Renal cortex interstitium (tissue), 15 donors: ENCODE measurements at places on chromosomes 16 and 17. TPM values are rescaled to one million over a fixed set of nuclear protein-coding genes. Genes with fewer than 3 reads are reported as not detected.

DNA sequence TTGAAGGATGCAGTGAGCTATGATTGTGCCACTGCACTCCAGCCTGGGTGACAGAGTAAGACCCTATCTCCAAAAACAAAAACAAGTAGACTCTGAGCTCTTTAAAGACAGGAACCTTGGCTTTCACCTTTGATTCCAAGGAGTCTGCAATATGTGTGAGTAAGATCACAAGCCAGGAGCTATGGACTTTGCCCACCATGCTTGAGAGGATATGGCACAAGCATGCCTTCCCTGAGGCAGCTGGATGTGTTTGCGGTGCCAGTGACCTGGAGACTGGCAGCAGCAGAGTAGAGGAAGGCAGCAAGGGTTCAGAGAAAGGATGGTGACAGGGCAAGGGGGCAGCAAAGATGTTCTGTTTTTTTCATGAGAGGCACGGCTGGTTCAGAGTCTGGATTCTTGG lies 14.5 kb upstream of the PRKCA start:
- no peak for DNase-seq

DNA sequence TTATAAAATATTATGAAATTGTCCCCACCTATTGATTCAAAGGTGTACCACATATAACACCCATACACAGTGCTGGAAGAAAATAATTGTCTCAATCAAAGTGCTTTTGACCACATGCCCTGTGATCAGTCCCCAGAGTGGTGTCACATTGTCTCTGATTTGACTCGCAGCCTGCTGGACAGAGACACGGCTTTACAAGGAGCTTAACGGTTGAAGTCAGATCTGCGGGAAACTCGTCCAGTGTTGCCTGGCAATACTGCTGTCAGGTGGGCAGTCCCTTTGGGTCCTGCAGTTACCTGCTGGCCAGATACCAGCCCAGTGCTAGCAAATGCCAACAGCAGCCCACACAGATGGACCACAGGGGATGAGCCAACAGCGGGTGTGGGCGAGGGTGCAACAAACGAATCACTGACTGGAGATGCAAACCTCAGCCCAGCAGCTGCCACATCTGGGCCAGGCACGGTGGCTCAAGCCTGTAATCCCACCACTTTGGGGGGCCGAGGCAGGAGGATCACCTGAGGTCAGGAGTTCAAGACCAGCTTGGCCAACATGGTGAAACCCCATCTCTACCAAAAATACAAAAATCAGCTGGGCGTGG lies 26.2 kb upstream of the SSTR2 start:
- DNase-seq: no peak

GRCh38 chr16:2719328-2720063 lies 528 bp downstream of the PRSS27 start:
- DNase-seq: no peak

DNA sequence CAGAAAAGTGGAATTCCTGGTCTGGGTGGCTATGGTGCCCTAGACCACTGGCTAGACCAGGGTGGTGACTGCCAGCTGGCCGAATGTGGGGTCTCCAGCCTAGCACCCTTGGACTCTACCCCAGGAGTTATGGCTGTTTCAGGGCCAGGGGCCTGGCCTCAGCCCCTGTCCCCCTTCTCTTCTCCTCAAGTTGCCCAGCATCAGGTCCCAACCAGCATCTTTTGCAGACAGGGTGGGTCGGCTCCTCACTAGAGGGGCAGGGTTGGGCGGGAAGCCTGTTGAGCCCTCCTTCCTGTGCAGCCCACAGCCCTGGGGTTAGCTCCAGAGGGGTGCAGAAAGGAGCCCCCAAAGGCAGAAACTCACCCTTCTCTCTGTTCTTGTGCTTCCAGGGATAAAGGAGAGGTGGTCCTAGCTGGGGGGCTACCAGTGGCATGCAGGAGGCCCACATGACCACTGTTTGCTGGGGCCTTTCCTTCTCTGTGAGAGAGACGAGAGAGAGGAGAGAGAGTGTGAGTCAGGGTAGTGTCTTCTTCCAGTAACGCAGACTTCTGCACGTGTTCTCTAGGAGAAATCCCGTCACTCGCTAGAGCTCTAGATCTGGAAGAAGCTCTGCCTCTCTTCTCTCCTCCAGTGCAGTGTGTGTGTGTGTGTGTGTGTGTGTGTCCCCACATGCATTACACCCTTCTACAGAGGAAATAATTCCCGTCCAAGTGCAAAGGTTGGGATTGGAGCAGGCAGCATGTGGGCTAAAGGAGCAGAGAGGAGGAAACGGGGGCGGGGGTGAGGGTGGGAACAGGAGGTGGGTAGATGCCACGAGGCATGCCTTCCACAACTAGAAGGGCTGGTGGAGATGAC lies 209.4 kb downstream of the SEC14L1 start:
- DNase-seq: no peak

- no peak for DNase-seq
Observed at GRCh38 chr16:22633280-22633679, 122.6 kb downstream of the NPIPB5 start.

GRCh38 chr16:77840673-77841501 lies 52.5 kb downstream of the VAT1L start:
- DNase-seq: no peak

- DNase-seq: no peak
Observed at GRCh38 chr17:49977463-49978389, 8.7 kb downstream of the DLX4 start.

GRCh38 chr17:29726715-29727252 lies 104.1 kb upstream of the CORO6 start:
- no peak for DNase-seq

DNA sequence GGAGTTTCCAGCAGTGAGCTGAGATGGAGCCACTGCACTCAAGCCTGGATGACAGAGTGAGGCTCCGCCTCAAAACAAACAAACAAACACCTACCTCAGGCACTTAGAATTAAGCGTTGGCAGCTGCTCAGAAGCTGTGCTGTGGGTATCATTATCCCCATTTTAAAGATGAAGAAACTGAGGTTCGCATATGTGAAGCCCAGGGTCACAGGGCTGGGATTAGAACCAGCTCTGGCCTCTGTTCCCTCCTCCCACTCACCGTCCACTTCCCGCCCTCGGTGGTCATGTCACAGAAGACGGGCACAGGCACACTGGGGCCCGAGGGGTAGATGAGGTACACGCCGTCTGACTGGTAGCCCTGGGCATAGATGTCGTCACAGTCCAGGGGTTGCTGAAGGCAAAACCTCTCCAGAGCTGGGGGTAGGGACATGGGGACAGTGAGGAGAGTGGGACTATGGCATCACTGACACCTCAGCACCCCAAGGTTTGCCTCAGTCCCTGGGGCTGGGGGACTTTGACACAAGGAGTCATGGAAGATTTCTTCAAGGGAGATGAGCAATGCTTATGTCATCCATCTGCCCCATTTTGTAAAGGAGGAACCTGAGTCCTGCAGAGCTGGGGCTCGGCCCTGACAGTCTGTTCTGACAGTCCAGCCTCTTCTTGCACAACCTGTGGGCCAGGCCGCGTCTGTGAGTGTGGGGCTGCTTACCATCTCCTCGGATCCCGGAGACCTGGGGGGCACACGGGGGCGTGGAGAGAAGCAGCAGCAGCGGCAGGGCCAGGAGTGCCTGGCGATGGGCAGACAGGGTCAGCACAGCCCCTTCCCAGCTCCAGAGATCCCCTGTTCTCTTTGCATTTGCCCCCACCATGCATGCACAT lies 700 bp downstream of the MFAP4 start:
- DNase-seq: no peak

DNA sequence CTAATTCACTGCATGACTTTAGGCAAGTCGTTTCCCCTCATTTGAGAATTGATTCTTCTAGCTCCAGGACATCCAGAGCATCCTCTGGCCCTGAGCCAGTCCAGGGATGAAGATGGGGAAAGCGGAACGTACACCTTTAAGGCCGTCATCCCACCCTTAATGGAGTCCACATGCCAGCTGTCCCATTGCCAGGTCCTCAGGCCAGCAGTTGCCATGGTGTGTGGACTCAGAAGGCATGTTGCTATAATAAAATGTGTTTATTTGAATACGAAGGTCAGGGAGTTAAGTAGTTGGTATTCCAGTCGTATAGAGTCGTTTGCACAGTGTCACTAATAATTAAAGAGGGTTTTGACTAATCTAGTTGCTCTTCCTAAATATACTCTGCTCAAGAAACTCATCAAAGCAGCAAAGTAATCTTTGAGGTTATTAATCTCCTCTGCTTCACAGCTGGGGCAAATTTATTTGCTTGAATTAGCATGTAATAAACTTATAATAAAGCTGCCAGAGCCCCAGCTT lies 30.4 kb downstream of the CCDC182 start:
- DNase-seq: no peak

DNA sequence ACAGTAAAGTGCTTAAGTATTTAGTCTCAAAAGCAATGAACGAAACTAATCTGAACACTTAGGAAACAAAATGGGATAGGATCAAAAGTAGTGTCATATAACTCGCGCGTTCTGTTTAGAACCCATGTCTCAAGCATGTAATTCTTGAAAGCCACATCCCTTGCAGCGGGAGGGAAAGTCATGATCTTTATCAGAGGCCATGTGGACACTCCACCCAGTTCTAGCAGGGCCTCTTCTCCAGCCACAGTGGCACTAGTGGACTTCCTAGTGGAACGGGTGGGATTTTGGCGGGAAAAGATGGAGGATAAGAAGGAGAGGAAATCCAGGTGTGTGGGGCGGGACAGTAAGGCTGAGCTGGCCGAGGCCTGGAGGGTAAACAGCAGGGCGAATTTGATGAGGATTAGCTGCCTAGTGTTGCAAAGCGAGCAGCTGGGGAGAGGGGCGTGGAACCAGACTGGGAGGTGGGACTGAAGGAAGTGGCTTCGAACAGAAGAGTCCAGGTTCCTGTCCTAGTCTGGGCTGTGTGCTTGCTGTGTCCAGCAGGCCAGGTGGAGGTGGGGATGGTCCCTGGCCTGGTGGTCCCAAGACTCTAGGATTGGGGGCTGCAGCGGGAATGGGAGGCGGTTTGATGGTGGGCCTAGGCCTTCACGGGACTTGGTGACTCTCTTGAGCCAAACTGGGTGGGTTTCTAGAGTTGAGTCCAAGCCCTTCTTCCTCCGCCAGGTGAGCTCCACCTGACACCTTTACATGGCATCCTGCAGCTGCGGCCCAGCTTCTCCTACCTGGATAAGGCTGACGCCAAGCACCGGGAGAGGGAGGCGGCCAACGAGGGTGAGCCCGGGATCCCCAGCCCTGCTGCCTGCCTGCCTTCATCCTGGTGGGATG lies 15.9 kb downstream of the POLR3E start:
- DNase-seq: no peak

DNA sequence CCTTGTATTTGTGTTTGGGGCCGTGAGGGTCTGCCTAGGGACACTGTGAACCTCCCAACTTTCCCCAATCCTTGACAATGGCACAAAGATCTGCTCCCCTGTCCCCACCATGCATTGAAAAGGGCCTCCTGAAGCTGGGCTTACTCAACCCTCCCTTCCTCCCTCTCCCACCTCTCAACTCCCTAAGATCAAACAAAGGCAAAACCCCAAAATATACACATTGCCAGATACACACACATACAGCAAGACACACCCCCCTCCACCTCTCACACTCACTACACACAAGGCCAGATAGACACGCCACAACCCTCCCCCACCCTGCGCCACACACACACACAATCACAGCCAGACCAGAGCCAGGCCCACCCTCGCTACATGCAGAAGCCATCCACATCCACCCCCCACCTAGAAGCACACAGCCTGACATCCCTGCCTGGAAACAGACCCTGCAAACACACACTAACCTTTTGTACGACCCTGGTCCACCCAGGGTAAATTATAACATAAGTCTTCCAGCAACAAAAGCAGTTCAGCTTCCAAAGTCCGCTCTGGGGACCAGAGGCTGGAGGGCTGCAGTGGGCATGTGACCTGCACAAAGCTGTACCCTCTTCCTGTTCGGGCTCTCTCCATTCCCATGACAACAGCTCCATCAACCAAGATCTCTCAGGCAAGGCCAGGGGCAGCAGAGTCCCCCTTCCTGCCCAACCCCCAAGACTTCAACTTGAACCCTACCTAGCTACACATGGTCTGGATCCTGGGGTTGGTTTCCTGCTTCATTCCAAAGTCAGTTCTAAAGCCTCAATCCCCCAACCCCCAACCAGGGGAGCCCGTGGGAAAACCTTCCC lies 1.9 kb downstream of the PCGF2 start:
- peak; percentile 53 for DNase-seq

DNA sequence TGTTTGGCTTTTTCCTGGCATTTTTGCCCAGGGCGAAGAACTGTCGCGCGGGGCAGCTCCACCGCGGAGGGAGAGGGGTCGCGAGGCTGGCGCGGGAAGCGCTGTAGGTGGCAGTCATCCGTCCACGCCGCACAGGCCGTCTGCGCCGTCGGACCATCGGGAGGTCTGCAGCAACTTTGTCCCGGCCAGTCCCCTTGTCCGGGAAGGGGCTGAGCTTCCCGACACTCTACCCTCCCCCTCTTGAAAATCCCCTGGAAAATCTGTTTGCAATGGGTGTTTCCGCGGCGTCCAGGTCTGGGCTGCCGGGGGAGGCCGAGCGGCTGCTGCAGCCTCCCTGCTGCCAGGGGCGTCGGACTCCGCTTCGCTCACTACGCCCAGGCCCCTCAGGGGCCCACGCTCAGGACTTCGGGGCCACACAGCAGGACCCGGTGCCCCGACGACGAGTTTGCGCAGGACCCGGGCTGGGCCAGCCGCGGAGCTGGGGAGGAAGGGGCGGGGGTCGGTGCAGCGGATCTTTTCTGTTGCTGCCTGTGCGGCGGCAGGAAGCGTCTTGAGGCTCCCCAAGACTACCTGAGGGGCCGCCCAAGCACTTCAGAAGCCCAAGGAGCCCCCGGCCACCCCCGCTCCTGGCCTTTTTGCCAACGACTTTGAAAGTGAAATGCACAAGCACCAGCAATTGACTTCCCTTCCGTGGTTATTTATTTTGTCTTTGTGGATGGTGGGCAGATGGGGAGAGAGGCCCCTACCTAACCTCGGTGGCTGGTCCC lies 2.3 kb upstream of the CBX4 start:
- no peak for DNase-seq

- no peak for DNase-seq
Observed at GRCh38 chr17:34741967-34742366, 162.6 kb downstream of the TMEM132E start.

GRCh38 chr17:74960570-74961342 lies 11.8 kb downstream of the HID1 start:
- DNase-seq: no peak

- no peak for DNase-seq
Observed at GRCh38 chr17:28954886-28955285, 3.6 kb upstream of the PHF12 start.

Gene BRIP1
- 14.1 TPM for polyA plus RNA-seq

Gene ENKD1
- polyA plus RNA-seq: 20.2 TPM

Gene KRTAP2-2
- polyA plus RNA-seq: not detected

Gene LLGL2
- polyA plus RNA-seq: 60.8 TPM
